ENCODE measurements at places on chromosomes 4 and X.

DNA sequence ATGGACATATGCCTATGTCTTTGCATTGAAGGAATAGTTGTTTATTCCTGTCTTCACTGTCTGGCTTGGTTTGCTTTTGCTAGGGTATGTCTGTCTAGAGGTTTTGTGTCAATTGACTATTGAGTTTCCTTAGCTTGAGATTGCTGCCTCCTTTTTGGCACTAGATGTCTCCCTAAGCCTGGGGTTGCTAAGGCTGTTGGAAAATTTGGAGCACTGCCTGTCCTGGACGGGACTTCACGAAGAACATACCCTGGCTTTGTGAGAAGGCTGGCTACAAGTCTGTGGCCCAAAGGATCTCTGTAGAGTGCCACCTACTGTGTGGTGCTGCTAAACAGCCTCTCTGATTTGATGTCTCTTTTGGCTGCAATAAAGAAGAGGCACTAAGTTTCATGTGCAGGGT lies 183.8 kb upstream of the NUDT10 start:
- no peak for DNase-seq

GRCh38 chr4:163331629-163332376 lies 593 bp downstream of the NPY1R start:
- no peak for DNase-seq

- DNase-seq, result no peak
Measured at GRCh38 chr4:152575533-152575932, 39.6 kb upstream of the FBXW7 start.

- no peak for DNase-seq
Measured at GRCh38 chr4:77711469-77711868, 105.8 kb downstream of the CXCL13 start.

DNA sequence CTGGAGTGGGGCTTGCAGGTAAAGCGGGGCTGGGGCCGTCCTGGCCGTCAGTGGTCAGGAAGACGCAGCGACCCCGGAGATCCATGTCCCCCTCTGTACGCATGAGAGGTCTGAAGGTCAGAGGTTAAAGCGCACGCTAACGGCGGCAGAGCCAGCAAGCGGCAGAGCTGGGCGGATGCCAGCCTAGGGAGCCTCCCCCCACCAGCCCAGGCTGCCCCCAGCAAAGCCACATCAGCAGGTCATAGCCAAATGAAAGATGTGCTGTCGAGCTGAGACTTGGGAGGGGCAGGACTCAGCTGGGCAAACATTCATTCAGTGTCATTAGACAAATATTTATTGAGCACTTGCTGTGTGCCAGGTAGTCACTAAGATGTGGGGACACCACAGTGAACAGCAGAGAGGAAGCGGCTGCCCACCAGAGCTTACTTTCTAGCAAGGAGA lies 593 bp upstream of the JAKMIP1 start:
- no peak for DNase-seq

GRCh38 chr4:16160457-16160856 lies 65.8 kb downstream of the TAPT1 start:
- DNase-seq, result no peak

DNA sequence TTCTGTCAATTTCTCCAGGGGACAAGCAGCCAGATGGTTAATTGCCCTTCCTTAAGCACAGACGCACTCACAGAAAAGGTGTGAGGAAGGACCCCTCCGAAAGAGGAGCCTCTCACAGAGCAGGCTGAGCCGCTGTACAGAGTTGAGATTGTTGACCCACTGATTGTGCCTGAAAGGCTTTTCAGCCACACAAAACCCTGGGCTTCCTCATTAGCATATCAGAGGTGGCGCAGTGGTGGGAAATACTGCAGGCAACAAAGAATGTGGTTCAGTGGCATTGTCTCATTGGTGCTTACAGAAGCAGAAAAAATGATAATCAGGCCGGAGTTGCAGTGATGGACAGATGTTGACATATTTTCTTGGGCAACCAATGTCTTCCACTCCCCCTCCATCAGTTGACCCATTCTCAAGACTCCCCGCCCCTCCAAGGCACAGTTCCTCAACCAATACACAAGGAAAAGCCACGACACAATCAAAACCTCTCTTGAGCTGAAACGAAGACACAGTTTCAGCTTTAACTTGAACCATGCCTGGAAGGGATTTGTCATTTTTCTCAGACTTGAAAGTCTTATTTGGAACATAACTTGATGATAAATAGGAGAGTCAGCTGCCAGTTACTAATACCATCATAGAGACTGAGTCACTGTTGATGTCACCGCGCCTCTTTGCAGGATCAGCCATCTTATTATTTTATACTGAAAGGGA lies 53.1 kb downstream of the ATXN3L start:
- no peak for DNase-seq

DNA sequence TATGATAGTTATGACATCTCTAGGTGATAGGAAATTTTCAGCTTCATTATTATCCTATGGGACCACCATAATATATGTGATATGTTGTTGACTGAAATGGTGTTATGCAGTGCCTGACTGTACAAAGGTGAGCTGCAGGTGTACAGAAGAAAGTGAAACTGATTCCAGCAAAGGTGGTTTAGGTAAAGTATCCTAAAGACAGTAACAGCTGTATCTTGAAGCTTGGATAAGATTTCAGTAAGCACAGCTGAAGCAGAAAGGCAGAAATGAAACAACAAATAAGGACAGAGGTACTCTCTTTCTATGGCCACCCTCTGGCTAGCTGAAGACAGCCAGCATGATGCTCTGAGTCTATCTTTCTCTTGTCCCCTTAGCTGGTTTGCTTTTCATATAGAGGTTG lies 30.0 kb upstream of the PGK1 start:
- DNase-seq, result no peak

- no peak for DNase-seq
Measured at GRCh38 chr4:175946472-175947116, 119.0 kb upstream of the WDR17 start.

- DNase-seq, result no peak
Measured at GRCh38 chr4:110106931-110107296, 91.5 kb downstream of the ELOVL6 start.

GRCh38 chr4:76963131-76963750 lies 13.7 kb downstream of the SEPTIN11 start:
- no peak for DNase-seq

DNA sequence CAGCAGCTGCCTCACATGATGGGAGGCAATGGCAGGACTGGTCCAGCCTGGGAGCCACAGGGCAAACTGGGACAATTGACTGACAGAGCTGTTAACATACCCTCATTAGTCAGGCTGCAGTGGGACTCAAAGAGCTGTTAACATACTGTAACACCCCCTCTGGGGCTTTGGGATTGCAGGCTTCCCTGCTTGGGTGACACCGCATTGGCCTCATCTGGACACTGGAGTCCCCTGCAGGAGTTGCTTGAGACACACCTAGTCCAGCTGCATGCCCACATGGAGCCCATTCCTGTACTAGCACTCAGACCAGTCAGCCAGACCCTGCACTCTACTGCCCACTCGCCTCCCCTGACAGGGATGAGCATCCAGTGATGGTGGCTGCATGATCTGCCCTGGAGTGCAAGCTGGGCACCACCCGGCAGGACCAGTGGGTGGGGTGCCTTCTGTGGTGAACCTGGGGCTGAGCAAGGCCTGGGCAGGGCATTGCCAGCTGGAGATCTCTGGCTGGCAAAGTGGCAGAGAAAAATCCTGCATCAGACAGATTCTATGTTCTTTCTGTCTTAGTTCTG lies 138.8 kb downstream of the DTHD1 start:
- no peak for DNase-seq

GRCh38 chrX:6777238-6778002 lies 242.5 kb upstream of the VCX3A start:
- no peak for DNase-seq

GRCh38 chr4:133802359-133803140 lies 399.0 kb downstream of the PABPC4L start:
- no peak for DNase-seq

- DNase-seq, result no peak
Measured at GRCh38 chr4:93480452-93480851, 348.1 kb upstream of the ATOH1 start.

DNA sequence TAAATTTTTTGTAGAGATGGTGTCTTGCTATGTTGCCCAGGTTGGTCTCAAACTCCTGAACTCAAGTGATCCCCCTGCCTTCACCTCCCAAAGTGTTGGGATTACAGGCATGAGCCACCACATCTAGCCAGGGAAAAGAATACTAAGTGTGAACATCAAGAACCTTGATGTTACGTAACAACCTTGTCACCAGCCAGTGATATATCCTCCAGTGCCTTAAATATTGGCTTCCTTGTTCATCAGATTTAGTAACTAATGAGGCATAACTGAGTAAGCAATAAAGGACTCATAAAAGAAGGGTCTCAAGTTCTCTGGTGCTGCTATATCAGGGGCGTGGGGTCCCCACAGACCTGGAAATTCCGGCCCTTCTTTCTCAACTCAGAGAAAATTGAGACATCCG lies 60.5 kb upstream of the ENPEP start:
- no peak for DNase-seq

- DNase-seq, result no peak
Measured at GRCh38 chrX:71225676-71226075, 2.7 kb downstream of the GJB1 start.

GRCh38 chr4:133102043-133102442 lies 47.1 kb upstream of the PCDH10 start:
- DNase-seq, result no peak

DNA sequence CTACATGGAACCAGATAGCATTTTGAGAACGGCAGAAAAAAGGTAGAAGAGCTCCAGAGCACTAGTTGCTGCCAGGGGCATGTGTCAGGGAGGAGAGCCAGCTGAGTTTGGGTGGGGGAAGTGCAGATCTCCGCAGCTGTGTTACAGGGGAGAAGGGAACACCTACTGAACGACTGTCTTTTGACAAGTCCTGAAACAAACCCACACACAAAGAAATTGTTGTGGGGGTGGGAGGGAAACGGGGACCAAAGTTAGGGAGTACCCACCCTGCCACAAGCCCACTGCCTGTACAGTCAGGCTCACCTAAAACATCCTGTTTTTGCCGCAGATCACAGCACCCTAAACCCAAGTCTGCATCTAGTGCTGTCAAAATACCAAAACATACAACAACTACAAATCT lies 55.5 kb downstream of the LEF1 start:
- no peak for DNase-seq

DNA sequence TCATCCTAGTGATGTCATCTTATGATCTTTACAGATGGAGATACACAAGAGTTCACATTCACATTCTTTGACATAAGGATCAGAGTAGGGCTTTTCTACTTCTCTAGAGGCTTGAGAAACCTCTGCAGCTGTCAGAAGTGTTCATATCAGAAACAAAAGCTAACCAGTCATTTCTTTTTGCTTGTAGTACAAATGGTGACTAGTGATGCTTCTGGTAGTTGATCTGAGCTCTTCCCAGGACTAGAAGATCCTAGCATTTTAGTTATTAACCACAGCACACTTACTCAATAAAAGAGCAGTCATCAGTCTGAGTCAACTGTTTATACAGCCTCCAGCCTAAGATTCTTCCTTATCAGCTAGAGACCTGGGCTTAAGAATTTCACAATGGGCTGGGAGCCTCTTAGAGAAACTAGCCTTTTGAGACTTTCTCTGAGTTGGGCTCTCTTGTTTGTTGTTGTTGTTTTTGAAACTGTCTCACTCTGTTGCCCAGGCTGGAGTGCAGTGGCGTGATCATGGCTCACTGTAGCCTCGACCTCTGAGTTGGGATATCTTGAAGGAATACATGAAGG lies 84.1 kb downstream of the TMEM164 start:
- DNase-seq, result no peak

- DNase-seq, result no peak
Measured at GRCh38 chrX:121011254-121011653, 25.7 kb upstream of the CT47A1 start.

GRCh38 chr4:118348886-118349285 lies 3.9 kb downstream of the PRSS12 start:
- DNase-seq, result no peak

GRCh38 chr4:55549888-55550287 lies 3.2 kb upstream of the CLOCK start:
- no peak for DNase-seq

GRCh38 chr4:2672700-2673099 lies 83.4 kb downstream of the TNIP2 start:
- no peak for DNase-seq

- DNase-seq, result no peak
Measured at GRCh38 chr4:154137320-154137905, 348.5 kb upstream of the SFRP2 start.

- DNase-seq, result no peak
Measured at GRCh38 chr4:173301518-173302201, 32.5 kb downstream of the HMGB2 start.

DNA sequence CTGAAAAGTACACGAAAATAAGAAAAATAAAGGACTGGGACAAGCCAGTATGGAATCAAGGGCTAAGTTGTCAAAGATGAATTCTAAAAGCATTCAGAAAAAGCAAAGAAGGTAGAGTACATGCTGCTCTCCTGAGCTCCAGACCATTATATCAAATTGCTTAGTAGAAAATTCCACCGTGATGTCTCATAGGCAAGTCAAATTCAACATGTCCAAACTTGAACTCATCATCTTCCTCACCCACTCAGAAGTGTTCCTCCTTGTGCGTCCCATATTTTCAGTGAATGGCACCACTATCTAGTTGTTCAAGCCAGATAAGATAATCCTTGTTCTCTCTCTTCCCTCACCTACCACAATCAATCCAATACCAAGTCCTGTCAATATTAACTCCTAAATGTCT lies 37.5 kb upstream of the IL13RA2 start:
- no peak for DNase-seq

DNA sequence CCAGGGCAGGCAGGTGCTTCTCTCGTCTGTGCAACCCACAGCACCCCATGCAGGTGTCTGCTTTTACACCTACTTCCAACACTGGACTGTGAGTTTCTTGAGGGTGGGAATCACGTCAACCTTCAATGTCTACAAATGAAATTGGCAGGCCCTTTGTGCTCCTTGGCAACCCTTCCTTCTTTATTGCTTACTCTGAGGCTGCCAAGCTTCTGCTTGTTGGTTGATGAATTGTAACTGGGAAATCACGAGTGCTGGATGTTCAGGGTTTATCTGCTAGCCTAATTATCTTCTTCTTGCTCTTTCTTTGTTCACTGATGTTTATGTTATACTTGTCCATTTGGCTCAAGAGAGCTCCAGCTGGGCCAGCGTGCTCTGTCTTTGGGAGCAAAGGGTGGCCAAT lies 2.5 kb upstream of the DGAT2L6 start:
- no peak for DNase-seq

DNA sequence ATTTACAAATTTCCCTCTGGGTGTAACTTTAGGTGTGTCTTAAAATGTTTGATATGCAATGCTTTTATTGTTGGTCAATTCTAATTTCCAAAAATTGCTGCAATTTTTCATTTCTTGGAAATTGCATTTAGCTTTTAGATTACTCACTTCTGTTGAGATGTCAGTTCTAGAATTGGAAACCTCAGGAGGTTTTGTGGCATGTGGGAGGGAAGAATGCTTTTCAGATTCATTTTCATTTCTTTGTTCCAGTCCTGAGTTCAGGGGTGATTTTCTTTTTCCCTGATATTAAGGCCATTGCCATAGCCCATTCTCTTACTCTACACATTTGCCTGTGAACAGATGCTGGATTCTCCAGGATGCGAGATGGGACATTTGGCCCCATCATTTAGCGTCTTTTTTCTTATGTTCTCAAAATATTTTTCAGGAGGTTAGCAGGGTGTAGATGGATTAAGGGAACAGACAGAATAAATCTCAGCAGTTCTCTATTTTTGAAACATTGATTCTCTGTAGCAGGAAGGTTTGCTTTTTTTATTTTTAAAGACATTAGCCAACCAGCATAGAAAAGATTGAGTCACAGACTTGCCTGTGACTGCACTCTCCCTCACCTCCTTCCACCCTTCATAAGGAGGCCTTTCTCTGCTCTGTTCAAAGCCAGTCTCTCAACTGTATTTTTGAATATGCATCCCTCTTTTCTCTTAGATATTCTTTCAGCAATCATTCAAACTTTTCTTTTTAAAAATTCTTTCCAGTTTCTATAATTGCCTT lies 238.4 kb upstream of the ANXA3 start:
- no peak for DNase-seq
